ENCODE measurements at places on chromosomes 13 and 19.

DNA sequence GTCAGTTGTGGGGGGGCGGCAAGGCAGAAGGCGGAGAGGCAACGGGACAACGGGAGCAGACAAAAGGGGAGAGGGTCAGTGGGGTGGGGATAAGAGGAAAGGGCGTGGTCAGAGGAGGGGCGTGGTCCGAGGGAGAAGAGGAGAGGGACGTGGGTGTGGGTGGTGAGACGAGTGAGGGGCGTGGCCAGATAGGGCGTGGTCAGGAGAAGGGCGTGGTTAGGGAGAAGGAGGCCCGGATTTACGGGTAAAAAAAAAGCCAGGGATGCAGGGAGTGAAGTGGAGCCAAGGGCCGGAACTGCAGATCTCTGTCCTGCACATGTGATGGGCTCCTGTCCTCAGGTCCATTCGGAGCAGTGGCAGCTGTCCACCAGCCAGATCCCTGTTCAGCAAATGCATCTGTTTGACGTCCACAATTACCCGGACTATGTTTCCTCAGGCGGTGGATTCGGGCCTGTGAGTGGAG is 21.5 kb downstream of the CPT1C start:
- DNase-seq: no peak

DNA sequence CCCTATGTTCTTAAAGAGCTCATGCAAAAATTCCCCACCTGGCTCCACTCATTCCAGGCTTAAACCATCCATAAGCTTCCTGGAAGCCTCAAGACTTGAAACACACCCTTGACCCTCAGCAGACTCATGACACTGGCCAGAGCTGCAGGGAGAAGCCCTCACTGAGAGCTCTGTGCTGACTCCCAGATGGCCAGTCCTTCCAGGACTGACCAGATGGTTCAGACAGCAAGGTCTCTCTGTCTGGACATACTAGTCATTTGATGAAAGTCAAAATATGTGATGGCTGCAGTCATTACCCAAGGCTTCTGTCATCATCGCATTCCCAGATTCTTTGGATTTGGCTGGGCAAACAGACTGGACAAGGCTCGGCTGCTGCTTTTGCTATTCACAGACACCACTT is 397.4 kb downstream of the FOXO1 start:
- no peak for DNase-seq

DNA sequence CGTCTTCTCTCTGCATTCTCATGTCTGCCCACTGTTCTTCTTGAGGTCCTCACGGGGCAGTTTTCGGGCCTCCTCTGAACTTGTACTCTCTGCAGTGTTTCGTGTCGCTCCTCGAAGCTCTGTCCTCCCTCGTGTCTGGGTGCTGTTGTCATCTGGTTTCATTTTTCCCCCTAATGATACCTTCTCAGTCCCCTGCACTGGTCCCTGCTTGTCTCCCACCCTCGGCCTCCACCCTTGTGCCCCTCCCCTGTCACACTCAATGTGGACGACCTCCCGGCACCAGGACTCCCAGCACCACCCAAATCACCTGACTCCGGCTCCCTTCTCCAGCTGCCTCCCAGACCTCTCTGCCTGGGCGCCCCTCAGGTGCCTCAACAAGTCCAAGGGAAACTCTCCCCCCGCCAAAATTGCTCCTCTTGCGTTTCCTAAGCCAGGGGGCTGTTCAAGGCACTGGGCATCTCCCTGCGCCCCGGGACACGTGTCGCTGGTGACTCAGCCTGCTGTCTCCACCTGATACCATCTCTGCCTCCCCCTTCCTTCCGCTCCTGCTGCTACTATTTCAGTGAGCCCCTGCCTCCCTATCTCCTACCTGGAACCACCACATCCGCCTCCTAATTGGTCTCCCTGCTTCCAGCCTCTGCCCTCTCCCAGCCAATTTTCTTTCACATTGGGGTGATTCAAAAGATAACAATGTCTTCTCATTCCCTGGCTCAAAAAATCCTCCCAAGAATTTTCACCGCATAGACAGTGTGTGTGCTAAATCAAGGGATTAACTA is 49.5 kb downstream of the RFX2 start:
- no peak for DNase-seq

DNA sequence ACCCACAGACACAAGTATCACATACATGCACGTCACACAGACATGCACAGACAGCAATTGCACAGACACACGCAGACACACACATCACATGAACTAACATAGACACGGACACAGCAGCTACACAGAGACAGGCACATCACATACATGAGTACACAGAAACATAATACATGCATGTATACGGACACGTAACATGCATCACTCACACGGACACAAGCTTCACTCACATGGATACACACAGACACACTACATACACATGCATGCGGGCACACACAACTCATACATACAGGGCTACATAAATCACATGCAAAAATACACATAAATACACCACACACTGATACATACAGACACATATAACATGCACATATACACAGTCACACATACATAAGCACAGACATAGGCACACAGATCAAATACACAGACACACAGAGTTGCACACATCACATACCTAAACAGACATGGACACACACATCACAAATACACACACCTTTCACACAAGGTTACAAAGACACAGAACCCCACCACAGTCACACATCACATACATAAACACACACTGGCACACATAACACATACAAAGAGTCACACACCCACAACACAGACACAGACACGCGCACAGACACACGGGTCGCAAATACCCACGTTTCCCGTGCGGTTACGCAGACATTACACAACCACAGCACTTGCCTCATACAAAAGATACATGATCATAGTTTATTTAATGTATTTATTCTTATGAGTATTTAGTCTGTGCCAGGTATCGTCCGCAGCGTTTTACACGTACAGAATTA is 1.1 kb upstream of the LMTK3 start:
- no peak for DNase-seq

- DNase-seq: no peak
Observed at GRCh38 chr13:50149932-50150331, 134.7 kb downstream of the KCNRG start.

DNA sequence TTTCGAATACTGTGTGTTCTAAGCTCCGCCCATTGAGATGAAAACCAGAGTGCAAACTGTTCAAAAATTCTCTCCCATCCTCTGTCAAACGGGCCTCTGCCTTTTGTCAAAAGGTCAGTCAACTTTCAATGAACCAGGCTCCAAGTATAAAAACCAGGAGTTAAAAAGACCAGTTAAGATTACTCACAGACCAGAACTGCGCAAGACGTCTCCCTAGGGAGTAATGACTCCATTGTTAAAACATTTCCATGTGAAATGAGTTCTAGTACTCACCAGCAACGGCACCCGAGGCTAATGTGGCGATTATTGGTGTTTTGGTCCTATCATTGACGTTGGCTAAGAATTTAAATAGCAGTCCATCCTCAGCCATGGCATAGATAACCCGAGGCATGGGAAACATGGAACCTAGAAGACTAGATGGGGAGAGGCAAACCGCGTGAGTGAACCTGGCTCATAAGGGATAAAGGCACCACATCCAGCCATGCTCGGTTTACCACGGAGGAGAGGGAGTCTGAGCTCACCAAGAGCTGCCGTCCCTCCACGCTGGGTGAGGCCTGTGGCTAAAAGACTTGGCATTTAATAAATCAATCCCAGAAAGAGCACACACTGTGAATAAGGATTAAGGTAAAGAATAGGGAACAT is 73.3 kb downstream of the SLC7A1 start:
- DNase-seq: no peak

GRCh38 chr19:37778613-37779126 is 716 bp downstream of the ZNF573 start:
- no peak for DNase-seq

DNA sequence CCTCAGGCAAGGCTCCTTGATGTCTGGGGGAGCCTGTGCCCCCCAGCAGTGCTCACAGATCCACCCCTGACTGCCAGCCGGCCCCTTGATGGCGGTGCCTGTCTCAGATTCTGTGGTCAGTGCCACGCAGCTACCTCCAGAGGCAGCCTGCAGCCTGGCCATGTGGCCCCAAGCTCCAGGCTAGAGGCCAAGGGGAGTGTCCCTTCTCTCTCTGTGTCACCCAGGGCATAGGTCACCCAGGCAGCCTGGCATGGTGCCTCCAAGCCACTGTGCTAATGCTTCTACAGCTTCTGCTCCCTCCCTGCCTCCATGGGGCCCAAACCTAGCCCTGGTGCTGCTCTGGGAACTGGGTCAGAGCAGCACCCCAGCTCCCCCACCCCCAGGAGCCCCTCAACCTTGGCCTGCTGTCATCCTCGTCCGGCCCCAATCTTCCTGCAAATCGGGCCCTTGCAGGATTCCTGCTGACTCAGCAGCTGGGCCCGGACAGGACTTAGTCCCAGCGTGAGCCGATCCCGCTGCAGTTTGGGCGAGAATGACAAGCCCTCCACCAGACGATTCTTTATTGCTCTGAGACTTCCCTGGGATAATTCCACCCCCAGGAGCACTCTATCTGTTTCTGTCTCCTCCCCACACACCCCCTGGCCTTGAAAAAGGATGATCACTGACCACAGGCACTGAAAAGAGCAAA is 2.8 kb upstream of the ARL11 start:
- DNase-seq: peak; percentile 30

DNA sequence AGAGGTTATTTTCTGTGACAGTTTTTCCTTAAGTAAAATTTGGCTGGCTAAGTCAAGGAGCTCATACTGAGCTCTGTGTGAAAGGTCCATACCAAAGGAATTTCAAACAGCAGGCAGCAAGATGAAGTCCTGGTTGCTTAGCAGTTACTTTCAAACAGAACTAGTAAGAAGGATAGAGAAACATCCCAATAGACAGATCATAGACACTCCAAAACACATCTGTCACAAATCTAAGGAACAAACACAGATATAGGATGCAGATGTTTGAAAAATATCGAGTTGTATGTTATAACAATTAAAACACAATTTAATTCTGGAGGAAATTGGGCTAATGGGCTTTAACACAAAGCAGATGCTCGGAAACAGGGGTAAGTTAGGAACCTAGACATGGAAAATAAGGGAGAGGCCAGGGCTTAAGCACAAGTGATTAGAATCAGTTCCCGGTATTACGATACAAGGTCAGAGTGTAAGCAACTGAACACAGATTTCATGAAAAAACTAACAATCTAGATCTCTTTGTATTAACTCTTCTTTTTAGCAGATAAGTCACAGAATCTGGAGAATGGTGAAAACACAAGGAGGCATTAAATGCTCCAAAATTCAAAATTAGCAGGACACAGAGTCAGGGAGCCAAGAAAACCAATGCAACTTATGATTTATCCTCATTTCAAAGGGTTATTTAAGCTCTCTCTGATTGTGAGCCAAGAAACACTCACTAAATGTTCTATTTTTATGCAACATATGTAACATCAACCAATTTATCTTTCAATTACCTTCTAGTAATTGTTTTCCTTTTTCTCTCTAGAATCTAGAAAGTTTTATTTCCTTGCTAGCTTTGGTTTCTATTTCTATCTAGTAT is 1992.9 kb upstream of the PCDH20 start:
- no peak for DNase-seq

DNA sequence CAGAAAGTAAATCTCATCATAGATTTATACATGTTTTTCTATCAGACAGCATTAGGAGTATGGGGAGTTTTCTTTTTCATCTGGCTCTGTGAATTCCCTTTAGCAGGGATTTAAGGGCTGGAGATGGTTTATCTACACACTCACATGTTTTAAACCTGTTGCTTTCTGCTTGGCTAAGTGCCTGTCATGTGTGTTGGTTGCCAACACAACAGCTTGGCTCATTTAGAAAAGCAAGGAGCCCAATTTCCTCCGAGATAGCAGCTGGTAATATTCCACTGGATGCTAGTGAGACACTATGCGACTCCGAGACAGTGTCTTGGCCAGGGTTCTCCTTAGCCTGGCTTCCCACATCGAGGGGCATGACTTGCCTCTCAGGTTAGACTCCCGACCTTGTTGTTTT is 83.3 kb downstream of the KLF5 start:
- DNase-seq: no peak

DNA sequence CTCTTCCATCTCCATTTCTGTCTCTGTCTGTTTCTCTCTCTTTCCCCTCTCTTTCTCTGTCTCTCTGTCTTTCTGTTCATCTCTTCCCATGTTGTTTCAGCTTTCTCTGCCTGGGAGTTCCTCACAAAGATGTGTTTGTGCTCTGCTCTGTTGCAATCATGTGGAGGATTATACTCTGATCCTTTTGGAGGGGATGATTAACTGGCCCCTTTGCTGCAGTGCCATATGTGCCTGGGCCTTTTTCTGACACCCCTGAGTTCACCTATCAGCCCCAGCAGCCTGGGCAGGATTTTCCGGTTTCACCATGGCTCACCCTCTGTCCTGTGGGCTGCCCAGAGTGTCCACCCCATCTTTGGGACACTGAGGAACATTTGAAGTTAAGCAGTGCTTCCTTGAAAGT is 9.0 kb upstream of the TEX26 start:
- DNase-seq: no peak

- no peak for DNase-seq
Observed at GRCh38 chr13:74423434-74423833, 289.2 kb upstream of the KLF12 start.

- DNase-seq: no peak
Observed at GRCh38 chr19:10228393-10228792, 2.7 kb downstream of the S1PR2 start.

GRCh38 chr19:50537769-50538230 is 24.1 kb upstream of the ASPDH start:
- peak; percentile 94 for DNase-seq

GRCh38 chr13:44103429-44104196 is 223.9 kb downstream of the LACC1 start:
- DNase-seq: no peak

DNA sequence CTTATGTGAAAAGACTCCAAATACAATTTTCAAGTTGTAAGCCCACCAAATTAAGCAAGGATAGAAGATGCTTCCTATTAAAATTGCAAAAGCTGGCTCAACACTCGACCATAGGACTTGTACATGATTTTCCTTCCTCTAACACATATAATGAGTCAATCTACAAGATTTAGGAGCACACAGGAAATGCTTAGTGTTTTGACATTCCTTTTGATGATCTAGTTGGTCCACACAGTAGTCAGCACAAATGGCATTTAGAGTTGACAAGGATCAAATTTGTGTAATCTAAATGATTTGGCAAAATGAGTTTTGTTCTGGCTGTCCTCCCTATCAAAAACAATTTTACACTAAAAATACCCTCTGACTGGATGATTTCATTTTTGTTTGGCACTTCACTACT is 340.2 kb downstream of the DIAPH3 start:
- DNase-seq: no peak

- peak; percentile 82 for DNase-seq
Observed at GRCh38 chr19:35135389-35135909, 590 bp upstream of the LGI4 start.

DNA sequence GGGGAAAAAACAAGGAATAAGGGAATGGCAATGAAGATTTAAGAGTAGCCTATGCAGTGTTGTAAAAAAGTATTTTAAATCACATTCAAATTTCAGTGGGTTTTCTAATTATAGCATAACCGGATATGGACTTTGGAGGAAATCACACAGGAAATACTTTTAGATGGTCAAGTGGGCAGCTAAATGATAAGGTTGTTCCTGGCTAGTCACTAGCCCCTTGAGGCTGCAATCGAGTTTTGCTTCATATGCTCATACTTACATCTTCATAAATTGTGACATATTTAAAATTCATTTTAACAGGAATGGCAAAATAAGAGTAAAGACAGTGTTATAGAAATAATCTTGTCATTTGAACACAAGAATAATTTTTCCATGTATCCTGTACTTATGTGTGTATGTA is 88.9 kb downstream of the WDFY2 start:
- no peak for DNase-seq
